DMS79 (cell line): ENCODE measurements at places on chromosomes 4 and X.

DNA sequence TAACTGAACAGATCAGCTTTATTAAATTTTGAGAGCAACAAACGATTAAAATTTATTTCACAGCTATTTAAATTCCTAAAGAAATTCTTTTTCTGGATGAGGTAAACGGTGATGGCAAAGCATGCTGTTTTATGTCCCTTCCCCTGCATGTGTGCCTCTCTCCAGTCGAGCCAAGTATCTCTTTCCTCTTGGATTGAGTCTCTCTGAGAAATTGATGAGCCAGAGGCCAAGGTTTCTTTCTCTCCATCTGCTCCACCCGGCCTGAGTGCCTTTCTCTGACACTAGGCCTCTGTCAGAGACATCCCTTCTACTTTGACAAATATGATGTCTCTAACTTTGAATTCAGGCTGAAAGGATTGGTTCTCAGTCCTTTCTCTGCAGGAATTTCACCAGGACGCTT is 42.6 kb upstream of the PARM1 start:
- DNase-seq: no peak

- no peak for DNase-seq
These were observed 2.4 kb downstream of the DGKQ start for GRCh38 chr4:970854-971520.

GRCh38 chr4:158821228-158821971 is 52.6 kb downstream of the FNIP2 start:
- DNase-seq: no peak

DNA sequence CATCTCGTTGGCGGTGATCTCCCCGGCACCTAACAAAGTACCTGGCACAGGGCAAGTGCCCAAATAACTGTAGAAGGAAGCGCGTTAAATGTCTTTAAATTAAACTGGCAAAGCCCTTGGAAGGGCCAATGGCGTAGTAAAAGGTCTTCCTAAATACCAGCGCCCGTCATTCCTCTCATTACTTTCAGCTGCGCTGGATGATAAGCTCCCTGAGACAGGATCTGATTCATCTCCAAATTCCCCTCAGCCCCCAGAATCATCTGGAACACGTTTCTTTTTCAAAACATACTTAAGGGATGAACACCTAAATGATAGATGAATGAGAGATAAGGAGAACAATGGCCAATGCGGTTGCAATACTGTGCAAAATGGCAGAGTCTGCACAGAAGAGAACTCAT is 95.1 kb downstream of the AFAP1 start:
- DNase-seq: no peak
